Neural crest cell (in vitro differentiated cells): ENCODE measurements at places on chromosomes 16 and 17. TPM values are rescaled to one million over a fixed set of nuclear protein-coding genes. Genes with fewer than 3 reads are reported as not detected.

BAHCC1 gene
- total RNA-seq = 57.4 and 61.3 TPM in 2 replicates

C17orf113 gene
- total RNA-seq = 2.0 and 2.2 TPM in 2 replicates

SLC13A2 gene
- total RNA-seq = not detected in 2 replicates

NF1 gene
- 60.6 and 62.9 TPM in 2 replicates for total RNA-seq

THOC6 gene
- total RNA-seq = 62.5 and 68.0 TPM in 2 replicates

OR3A2 gene
- not detected in 2 replicates for total RNA-seq

NECAB2 gene
- total RNA-seq = 16.2 and 19.6 TPM in 2 replicates

MT1G gene
- total RNA-seq = not detected in 2 replicates

KRTAP2-1 gene
- not detected in 2 replicates for total RNA-seq

MARVELD3 gene
- not detected in 2 replicates for total RNA-seq

KCNH6 gene
- total RNA-seq = 0.12 TPM in 1 of 2 replicates, not detected in the other

IL34 gene
- total RNA-seq = 0.16 and 0.47 TPM in 2 replicates

NAA38 gene
- 83.4 and 87.2 TPM in 2 replicates for total RNA-seq

ACSM3 gene
- 0.40 and 0.48 TPM in 2 replicates for total RNA-seq

SGCA gene
- not detected in 2 replicates for total RNA-seq

TP53 gene
- 135 and 150 TPM in 2 replicates for total RNA-seq
